ENCODE measurements at places on chromosomes 7 and 10. TPM values are rescaled to one million over a fixed set of nuclear protein-coding genes. Genes with fewer than 3 reads are reported as not detected.

DNA sequence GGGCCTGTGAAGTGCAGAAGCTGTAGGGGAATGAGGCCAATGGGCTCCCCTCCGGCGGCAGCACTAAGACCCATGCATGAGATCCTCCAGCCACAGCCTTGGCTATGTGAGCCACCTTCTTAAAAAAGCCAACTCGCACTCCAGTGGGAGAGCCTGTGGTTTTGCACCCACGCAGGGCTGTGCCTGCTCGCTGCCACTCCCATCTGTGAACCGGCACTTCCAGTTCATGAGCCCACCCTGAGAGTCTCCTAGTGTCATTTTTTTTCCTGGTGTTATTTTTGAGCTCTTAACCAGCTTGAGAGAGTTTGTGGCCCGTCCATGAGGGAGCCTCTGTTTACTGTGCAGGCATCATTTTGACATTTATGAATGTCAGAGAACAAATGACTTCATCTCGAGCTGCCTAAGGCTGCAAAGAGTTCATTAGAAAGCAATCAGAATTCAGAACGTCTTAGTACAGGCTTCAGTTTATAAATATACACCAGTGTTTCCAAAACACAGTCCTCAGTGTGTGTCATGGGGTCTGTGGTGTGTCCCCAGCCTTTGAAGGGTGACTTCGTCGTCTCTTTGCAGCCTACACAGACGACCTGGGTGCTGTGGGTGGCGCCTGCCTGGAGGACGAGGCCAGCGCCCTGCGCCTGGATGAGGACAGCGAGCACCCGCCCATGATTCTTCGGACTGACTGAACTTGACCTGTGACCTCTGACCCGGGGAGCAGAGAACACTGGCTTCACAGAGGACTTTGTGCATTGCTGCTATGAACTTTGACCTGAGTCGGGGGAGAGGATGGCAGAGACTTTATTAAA, 40.4 kb downstream of the WIPI2 start:
- no peak for DNase-seq

ZEB1 gene
- total RNA-seq: 50.0 TPM

- DNase-seq: peak; percentile 66
Measured at GRCh38 chr10:76149182-76149581, 717.8 kb downstream of the LRMDA start.

GRCh38 chr7:38181111-38181510, 3.1 kb downstream of the STARD3NL start:
- DNase-seq: no peak

- DNase-seq: peak; percentile 2
Measured at GRCh38 chr10:105017116-105017515, 376.0 kb downstream of the SORCS3 start.

ZNF365 gene
- total RNA-seq: 0.86 TPM

INA gene
- total RNA-seq: not detected

LRRD1 gene
- not detected for total RNA-seq

- no peak for DNase-seq
Measured at GRCh38 chr10:72234560-72235095, 18.6 kb upstream of the ASCC1 start.

CYP2C19 gene
- total RNA-seq: not detected

DNA sequence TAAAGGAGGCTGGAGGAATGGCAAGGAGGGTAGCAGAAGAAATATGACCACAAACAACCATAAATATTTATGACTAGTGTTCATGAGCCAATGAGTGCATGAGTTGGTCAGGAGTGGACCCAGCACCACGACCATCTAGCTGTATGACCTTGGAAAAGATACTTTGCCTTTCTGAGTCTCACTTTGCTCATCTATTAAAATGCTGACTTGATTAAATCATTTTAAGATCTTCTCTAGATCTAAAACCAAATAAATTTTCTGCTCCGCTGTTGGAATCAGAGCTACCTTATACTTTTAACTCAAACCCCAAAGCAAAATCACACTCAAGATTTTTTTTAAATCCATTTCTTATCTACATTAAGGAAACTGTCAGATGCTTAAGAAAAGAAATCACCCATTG, 207.0 kb downstream of the GPAM start:
- no peak for DNase-seq

CWF19L1 gene
- 25.9 TPM for total RNA-seq

- DNase-seq: peak; percentile 61
Measured at GRCh38 chr7:77738871-77739270, 42.6 kb downstream of the RSBN1L start.

DNA sequence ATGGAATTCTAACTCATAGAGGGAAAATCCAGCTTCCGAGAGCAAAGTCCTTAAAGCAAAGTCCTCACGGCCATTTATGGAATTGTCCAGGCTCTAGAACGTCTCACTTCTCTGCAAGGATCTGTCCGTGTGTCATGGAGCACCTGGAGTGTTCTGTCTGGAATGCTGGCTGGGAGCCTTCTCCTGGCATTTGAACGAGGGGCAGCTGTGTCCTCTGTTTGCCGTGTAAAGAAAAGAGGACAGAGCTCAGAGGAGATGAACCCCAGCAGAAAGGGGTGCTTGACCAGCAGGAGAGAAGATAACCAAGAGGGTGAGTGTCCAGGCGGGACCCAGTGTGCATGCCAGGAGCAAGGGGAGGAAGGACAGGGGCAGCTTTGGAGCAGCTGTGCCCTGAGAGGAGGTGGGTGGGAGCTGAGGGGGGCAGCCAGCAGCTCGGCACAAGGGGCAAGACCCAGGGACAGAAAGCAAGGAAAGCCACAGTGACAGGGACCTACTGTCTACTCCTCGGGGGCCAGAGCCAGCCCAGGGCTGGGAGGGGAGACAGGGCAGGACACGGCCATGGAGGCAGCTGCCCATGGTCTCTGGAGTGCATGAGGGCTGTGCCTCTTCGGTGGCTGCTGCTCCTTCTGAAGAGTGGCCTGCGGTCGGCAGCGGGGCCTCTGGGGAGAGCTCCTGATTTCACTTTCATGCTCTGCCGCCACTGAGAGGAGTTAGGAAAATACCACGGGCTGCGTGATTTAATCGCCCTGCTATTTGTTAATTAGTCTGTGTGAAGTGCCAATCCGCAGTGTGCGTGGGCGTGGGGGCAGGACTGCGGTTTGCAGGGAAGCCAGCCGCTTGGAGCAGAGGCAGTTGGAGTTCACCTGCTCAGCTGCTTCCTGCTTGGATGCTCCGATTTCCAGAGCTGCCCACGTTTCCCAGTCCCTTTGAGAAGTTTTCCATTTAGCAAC, 149.3 kb upstream of the SHH start:
- DNase-seq: no peak

DNA sequence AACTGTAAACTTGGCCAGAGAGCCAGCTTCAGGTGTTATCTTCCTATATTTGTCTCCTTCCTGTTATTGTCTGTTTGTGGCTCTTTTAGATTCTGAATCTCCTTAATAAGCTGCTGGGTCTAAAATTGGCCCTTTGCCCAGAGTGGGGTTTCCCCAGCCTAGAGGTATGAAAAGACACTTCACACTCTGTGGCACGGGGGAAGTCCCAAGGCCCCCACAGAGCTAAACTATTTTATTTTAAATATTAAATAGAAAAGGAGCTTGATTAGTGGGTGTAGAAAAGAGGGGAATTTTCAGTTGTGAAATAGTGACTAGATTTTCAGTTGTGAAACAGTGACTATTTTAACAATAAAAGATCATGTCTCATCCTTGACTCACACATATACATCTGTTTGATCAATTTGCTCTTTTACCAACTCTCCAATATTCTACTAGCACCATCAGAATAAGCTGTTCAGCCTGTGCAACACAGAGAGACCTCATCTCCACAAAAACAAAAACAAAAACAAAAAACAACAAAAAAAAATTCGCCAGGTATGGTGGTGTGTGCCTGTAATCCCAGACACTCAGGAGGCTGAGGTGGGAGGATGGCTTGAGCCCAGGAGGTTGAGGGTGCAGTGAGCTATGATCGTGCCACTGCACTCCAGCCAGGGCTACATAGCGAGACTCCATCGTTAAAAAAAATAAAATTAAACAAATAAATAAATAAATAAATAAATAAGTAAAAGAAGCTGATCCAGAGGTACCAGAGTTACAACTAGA, 24.9 kb upstream of the ADO start:
- peak; percentile 69 for DNase-seq

DNA sequence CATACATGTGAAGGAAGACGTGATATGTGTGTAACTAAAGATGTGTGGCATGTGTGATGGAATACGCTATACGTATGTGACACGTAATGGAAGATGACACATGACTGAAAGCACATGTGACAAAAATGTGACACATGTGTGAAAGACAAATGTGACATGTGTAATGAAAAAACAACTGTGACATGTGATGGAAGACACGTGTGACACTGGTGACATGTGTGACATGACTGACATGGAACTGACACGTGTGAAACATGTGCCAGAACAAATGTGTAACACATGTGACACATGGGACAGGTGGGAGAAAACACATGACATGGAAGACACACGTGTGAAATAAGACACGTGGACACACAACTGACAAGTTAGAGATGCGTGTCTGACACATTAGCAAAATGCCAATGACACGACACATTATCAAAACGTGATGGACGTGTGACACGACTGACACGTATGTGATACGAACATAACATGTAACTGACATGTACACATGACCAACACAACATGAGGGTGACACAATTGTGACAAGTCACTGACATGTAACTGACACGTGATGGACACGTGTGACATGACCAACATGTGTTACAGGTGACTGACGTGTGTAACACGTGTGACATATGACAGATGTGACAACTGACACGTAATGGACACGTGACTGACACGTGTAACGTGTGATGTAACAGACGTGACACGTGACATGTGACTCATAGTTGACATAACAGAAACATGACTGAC, 24.4 kb downstream of the CRPPA start:
- DNase-seq: peak; percentile 13

DNA sequence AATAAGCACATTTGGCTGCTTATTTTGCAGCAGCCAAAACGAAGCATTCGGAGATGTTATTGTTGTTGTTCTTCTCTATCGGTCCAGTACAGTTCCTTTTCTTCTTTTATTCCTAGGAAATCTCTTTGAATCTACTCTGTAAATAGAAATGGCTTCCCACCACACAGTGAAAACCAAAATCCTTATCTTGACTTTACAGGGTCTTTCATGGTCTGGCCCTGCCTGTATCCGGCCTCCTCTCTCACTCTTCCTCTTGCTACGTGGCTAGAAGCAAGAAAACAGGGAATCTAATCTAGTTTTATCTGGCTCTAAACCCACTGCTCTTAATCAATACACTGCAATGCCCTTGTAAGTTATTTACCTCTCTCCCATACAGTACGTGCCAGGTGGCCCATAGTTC, 926.0 kb upstream of the C7orf33 start:
- no peak for DNase-seq

DNA sequence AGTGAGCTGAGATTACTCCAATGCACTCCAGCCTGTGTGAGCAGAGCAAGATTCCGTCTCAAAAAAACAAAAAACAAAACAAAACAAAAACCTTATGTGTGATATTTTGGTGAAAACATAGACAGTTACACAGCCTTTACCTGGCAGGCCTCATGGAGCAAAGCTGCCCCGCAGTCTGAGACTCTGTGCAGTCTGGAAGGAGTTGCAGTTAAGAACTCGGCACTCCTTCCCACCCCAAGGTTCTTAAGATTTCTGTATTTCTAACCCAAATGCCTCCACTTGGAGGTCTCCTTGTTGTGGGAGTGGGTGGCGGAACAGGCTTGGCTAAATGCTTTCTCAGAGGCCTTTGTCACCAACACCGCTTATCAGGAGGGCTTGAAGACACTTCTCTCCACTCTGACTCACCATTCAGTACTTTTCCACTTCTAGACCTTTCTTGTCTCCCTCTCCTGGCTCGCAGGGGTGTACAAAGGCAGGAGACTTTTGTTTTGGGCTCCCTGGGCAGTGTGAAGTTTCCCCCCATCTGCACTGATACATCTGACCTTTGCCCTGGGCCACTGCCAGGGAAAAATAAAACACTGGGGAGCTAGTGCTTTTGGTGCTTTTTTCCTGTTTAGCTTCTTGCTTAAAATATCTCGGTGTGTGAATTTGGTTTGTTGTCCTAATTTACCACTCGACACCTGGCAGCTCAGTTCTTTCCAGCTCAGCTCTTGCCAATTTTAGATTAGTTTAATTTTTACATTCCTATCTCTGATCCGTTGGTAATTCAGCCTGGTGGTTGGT, 51.3 kb upstream of the MAGI2 start:
- DNase-seq: peak; percentile 18

LIPJ gene
- not detected for total RNA-seq

EBLN1 gene
- total RNA-seq: not detected

ZNF138 gene
- total RNA-seq: 5.6 TPM

All from GM23248 (cell line).